ENCODE measurements at places on chromosomes 3 and 15.
A peak's percentile ranks its signal among the peaks of the same experiment; 100 is the strongest.

DNA sequence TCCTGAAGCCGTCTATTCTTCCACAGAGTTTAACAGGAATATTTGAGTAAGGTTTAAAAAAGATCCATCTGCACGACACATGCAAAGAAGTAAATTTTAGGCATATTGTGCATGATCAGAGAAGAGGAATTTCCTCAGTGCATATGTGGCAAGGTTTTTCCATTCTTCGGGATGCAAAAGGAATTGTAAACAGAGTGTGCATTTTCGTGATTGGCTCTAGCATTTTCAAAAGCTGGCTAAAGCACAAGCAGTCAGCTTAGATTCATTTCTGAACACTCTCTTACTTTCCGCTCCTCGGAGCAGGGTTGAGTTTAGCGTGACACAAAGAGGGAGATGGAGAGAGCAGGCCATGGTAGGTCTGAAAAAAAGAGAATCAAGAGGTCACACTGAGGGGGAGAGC lies 128.2 kb downstream of the ADAMTS9 start:
- no peak for DNase-seq

GRCh38 chr3:46957092-46957820 lies 19.3 kb downstream of the CCDC12 start:
- no peak for DNase-seq

DNA sequence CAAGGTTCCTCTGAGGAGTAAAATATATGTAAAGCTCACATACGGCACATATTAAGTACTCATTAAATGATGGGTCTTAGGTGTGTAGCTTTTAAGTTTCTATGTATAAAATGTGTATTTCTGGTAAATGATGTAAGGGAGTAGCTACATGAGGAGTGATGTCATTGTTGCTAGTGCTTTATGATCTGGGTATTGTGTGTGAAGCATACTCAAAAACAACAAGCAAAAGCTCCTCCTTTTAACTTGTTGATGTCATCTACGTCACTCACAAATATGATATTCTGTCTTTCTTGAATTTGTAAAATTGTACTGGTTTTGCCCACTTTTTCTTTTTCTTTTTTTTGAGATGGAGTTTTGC lies 1.4 kb upstream of the HERC1 start:
- DNase-seq, result no peak

DNA sequence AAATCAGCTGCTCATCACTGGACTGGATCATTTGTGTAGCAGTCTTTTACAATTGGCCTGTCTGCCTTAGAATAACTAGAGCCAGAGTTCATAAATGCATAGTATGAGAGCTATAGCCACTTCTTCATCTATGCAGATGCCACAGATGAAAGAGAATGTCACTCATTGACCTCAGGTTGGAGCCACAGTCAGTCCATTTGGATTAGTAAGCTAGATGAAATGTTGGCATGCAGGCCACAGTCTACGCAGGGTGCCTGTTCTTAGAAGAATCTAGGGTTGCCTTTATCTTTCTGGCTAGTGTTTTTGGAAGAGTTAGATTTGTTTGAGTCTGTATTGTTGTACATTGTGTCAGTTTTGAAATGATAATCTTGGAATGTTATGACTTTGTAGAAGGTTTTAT lies 25.4 kb upstream of the EDEM1 start:
- DNase-seq, result peak; percentile 40

DNA sequence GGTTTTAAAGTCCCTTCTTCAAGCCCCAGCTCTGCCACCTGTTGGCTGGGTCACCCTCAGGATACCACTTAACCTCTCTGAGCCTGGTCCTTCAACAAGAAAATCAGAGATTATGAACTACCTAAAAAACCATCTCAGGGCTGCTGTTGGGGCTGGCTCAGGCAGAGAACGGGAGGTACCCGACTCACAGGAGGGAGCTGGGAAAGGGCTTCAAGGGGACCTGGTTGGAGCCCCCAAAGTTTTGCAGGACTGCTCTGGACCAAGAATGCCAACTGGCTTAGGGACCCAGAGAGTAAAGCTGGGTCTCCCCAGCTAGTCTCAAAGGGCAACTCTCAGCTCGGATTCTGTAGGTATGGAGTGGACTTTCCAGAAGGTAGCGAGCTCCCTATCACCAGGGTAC lies 41.5 kb downstream of the WNT7A start:
- DNase-seq, result no peak

DNA sequence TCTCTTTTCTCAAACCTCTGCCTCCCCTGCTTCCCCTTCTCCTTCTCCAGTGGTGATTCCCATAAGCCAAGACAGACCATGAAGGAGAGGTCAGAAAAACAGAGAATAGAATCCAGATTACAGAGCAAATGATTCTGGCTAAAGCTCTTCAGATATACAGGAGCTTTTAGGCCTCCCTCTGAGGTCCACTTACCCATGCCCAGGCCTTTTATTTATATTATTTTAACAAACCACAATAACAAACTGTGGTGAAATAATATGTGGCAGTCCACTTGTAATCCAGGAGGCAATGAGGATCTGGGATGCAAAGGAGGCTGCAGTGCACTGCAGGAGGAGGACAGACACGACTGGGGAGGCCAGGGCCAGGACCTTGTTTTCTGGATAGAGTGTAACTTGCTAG lies 104.1 kb downstream of the STAC start:
- no peak for DNase-seq

- DNase-seq, result no peak
Measured at GRCh38 chr3:181912384-181912783, 200.7 kb downstream of the SOX2 start.

DNA sequence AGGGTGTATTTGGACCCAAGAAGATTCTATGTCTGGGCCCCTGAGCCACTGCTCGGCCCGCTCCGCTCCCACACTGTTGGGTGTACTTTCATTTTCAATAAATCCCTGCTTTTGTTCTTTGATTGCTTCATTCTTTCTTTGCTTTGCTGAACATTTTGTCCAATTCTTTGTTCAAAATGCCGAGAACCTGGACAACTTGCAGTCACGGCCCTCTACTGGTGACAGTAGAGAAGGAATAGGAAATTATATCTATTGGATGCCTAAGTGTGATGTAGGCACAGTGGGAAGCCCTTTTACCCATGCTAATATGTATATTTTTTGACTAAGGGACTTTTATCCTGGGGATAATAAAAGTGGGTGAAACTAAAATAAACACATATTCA lies 340.8 kb downstream of the LRRC3B start:
- peak; percentile 3 for DNase-seq

DNA sequence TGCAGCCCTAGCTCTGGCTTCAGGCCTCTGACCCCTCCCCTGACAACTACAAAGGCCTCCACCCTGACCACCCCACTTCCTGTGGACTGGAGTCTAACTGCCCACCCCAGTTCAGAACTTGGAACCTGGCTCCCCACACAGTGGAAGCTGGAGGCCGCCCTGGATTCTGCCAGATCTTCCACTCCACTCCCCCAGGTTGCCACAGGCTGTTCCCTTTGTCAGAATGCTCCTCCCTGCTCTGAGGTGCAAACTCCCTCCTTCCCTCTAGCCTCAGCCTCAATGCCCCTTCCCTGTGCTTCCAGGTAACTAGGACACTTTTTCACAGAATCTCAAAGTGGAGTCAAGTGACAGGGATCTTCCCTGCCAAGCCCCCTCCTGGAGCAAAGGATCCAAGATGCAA lies 62.8 kb upstream of the TMEM115 start:
- no peak for DNase-seq

GRCh38 chr3:126339466-126339865 lies 17.7 kb downstream of the KLF15 start:
- no peak for DNase-seq

DNA sequence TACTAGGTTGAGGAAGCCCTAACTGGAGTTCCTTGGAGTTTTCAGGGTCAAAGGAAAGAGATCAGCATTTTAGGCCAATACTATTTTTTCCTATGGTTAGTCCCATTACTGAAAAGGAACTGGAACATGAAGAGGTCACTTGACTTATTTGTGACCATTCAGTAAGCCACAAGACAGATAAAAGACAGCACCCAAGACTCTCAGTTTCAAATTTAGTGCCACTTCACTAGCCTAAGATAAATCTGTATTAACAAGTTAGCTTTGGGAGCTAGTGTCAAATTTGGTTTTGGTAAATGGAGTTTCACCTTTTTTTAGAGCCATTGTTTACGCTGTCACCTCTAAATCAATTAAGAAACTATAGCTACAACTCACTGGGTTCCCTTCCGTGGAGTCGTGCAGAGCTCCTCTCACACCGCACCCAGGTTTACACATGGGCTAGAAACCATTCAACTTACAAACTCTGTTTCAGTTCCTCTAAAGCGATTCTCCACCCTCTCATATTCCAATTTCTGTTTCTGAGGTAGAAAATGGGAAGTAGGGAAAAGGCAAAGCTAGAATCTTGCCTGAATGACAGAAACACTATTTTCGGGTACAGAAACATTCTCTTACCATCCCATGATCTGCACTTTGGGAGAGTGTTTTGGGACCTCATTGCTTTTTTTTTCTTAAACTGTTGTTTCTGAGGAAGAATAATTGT lies 14.4 kb downstream of the CCDC32 start:
- no peak for DNase-seq

GRCh38 chr15:49824775-49825099 lies 203.9 kb downstream of the DTWD1 start:
- DNase-seq, result no peak

DNA sequence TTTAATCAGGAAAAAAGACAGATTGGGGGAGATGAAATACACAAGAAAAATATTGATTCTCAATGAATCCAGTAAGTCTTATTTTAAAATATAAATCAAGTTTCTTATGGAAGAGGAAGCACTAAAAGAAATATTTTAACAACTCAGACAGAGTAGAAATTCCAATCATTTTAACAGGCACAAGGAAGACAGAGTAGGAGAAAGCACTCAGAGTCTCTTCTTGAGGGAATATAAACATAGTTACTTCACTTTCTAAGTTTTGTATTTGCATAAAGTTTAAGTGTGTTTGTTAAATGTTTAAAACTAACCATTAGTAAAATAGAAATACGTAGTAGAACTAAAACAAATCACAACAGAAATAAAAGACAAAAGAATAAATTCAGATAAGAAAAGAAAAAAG lies 24.5 kb upstream of the RTP4 start:
- DNase-seq, result no peak

GRCh38 chr3:109195815-109196214 lies 59.3 kb downstream of the C3orf85 start:
- no peak for DNase-seq

DNA sequence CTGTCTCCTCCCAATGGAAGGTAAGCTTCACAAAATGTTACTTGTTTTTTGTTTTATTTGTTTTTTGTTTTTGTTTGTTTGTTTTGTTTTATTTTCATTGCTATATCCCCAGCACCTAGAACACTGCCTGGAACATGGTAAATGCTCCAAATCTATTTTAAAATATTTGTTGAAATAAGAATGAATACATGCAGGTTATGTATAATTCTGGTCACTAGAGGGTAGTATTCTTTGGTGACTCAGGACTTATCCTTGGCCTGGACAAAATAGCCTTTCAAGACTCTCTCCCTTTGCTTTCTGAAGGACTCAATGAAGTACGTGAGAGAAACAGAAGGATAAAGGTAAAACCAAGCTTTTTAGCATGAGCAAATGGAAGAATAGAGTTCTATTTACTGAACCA lies 46.9 kb upstream of the PPP2R3A start:
- DNase-seq, result peak; percentile 68

- DNase-seq, result no peak
Measured at GRCh38 chr3:124089214-124089613, 97.3 kb upstream of the ROPN1 start.

- no peak for DNase-seq
Measured at GRCh38 chr15:70427167-70428120, 329.7 kb upstream of the TLE3 start.

DNA sequence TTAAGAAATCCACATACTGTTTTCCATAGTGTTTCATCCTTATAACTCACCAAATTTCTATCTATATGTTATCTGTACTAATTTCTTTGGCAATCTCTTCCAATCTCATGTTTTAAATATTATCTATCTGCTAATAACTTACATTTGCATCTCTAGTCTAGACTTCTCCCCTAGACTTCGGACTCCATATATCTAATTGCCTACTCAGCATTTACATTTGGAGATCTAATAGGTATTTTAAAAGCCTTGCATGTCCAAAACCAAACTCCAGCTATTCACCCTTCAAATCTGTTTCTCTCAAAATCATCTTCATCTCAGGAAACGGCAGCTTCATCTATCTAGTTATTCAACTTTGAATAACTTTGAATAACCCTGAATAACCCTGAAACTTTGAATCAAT lies 35.3 kb downstream of the ZNF385D start:
- DNase-seq, result no peak

GRCh38 chr15:63701365-63701764 lies 104.2 kb downstream of the FBXL22 start:
- no peak for DNase-seq

DNA sequence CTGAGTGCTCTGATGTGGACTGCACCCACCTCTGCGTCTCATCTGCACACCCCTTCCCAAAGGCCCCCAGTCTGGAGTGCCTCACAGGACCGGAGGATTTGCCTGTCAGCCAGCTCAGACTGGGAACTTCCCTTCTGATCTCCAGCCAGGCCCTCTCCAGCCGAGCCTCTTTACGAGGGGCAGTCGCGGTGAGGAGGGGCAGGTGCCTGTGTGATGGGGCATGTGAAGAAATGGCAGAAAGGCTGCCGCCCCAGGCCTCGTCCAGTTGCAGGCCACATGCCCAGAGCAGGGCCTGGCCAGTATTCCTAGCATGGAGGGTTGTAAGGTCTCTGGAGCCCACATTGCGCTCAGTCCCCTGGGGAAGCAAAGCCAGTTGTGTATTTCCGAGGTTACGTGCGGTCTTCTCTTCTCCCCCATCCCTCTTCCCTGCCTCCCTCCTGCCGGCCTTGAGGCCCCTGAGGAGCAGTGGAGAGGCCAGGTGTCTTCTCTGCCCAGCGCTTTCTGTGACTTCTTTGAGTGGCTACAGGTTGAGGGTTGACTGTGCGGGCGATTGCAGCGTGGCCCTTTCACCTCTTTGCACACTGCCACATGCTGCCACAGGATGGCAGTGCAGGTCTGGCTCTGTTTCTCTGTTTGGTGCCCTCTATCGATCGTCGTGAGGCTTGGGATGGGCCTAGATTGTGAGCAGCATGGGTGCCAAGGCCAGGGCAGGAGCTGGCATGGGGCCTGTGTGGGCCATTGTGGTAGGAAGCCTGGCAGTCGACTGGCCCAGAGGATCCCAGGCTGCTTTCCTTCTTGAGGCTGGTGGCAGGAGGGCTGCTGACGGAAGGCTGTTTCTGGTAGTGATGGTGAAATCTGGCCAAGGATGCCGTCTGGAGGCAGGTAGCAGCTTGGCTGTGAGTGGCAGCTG lies 5.3 kb downstream of the CLK3 start:
- DNase-seq, result peak; percentile 88
